CD4-positive, CD25-positive, alpha-beta regulatory T cell (primary cell): ENCODE measurements at places on chromosomes 16 and 17.
A peak's percentile ranks its signal among the peaks of the same experiment; 100 is the strongest.

DNA sequence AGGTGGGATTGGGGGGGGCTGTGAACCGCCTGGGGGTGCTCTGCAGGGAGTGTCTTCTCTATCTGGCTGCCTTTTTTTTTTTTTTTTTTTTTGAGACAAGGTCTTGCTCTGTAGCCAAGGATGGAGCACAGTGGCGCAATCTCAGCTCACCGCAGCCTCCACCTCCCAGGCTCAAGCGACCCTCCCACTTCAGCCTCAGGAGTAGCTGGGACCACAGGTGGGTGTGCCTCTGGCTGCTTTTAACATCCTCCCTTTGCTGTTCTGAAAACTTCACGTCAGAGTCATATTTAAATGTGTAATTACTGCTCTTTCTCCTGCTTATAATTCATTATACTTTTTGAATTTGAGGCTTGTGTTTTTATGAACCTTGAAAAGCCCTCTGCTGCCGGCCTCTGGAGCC, 78.4 kb downstream of the ZNF778 start:
- H3K4me1 ChIP-seq: peaks cover 24% of the 10 kb centered on the region
- H3K4me3 ChIP-seq: no peak overlapping the region
- H3K27ac ChIP-seq: peak overlapping the region; percentile 23

- no peak for DNase-seq
- H3K27ac ChIP-seq: no peak overlapping the region
- no peaks in the 10 kb centered on the region for H3K27me3 ChIP-seq
Measured at GRCh38 chr17:29573558-29573869, 5.0 kb downstream of the TP53I13 start.

DNA sequence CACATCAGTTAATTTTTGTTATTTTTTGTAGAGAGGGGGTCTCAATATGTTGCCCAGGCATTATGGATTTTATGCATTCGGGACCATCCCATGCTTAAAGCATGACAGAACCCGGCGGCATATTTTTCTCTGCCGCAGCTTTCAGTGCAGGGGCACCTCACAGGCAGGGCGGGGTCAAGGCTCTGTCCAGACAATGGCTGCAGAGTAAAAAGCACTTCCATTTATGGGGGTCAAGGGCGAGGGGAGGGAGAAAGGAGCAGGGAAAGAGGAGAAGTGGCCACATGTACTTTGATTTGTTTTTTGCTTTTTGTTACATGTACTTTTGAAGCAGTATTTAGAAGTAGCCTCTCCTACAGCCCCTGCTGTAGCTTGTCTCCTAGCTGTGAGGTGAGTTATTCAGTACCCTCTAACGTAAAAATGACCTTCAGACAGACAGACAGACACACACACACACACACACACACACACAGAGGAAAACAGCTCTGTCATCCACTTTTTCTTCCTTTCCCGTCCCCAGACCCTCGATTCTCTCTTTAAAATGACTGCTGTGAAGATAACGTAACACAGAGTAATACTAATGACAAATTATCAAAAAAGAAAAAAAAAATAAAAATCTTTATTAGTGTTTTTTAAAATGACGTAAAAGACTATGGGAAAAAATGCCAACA, 856 bp upstream of the SCPEP1 start:
- H3K4me3 ChIP-seq: peak overlapping the region; percentile 71
- no peaks in the 10 kb centered on the region for H3K36me3 ChIP-seq
- peaks cover 11% of the 10 kb centered on the region for H3K4me1 ChIP-seq
- no peak overlapping the region for H3K27ac ChIP-seq

GRCh38 chr17:20073055-20073979, 64.2 kb downstream of the SPECC1 start:
- no peaks in the 10 kb centered on the region for H3K36me3 ChIP-seq
- peaks cover 9% of the 10 kb centered on the region for H3K4me1 ChIP-seq
- DNase-seq: no peak
- H3K4me3 ChIP-seq: no peak overlapping the region
- H3K27me3 ChIP-seq: peaks cover 7% of the 10 kb centered on the region

DNA sequence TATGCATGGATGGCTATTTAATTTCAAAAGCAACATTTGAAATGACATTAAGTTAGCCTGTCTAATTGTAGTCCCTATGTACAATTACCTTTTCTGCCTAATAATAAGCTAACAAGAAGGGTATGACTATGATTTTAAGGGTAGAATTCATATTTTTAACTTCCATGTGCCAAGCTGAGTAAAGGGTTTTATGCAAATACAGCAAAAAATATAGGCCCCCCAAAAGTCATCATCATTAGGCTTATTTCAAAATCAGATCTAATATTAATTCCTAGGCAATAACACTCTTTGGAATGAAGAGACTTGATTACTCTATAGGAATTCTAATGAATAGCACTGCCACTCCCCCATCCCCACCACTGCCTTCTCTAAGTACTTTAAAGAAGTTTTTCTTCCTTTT, 155.9 kb upstream of the DYNLRB2 start:
- H3K36me3 ChIP-seq: no peaks in the 10 kb centered on the region
- H3K4me1 ChIP-seq: no peaks in the 10 kb centered on the region
- peaks cover 3% of the 10 kb centered on the region for H3K27me3 ChIP-seq
- no peak overlapping the region for H3K27ac ChIP-seq

GRCh38 chr17:58329035-58329809, 627 bp upstream of the TSPOAP1 start:
- peaks cover 10% of the 10 kb centered on the region for H3K36me3 ChIP-seq
- H3K4me1 ChIP-seq: peaks cover 75% of the 10 kb centered on the region
- H3K27ac ChIP-seq: peak overlapping the region; percentile 99
- H3K4me3 ChIP-seq: peak overlapping the region; percentile 99

DNA sequence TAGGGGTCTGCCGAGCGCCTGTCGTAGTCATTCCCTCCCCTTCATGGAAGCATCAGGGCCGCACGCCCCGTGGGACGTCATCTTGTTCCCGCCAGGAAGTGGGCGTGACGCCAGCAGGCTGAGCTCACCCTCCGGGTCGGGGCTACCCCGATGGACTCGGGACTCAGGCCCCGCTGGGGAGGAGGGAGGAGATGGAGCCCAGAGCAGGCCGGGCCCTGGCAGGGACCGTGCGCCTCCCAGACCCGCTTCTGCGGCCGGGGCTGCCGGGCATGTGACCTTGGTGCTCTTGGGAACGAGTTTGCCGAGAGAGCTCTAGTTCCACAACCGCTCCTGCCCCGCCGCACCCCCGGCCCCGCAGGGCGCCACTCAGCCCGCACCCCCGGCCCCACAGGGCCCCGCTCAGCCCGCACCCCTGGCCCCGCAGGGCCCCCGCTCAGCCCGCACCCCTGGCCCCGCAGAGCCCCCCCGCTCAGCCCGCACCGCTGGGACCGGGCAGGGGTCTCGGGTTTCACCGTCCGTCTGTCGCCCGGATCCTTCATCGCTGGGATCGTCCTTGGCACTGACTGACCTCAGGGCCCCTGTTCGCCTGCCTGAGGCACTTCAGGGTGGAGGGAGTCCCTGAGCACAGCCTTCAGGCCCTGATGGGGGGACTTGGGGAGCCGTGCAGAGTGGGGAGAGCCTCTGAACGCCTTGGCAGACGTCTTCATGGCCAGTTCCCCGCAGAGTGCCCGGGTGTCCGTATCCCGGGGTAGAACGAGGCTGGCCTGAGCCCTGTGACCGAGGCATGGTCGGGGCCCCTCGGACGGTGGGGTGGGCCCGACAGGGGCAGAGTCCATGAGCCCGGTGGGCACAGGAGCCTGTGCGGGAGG, 5.8 kb downstream of the CACNA1H start:
- H3K4me1 ChIP-seq: peaks cover 11% of the 10 kb centered on the region
- H3K27ac ChIP-seq: no peak overlapping the region
- no peak for DNase-seq
- H3K27me3 ChIP-seq: no peaks in the 10 kb centered on the region

- H3K4me3 ChIP-seq: no peak overlapping the region
- H3K36me3 ChIP-seq: no peaks in the 10 kb centered on the region
- H3K27me3 ChIP-seq: no peaks in the 10 kb centered on the region
- no peak overlapping the region for H3K27ac ChIP-seq
Measured at GRCh38 chr17:66275651-66276050, 26.8 kb upstream of the PRKCA start.

GRCh38 chr17:57370037-57370581, 113.8 kb downstream of the MSI2 start:
- no peaks in the 10 kb centered on the region for H3K36me3 ChIP-seq
- H3K4me1 ChIP-seq: no peaks in the 10 kb centered on the region
- no peak overlapping the region for H3K4me3 ChIP-seq
- no peaks in the 10 kb centered on the region for H3K27me3 ChIP-seq
- DNase-seq: no peak

GRCh38 chr17:68087851-68088250, 52.3 kb downstream of the KPNA2 start:
- H3K4me3 ChIP-seq: no peak overlapping the region
- H3K4me1 ChIP-seq: peaks cover 24% of the 10 kb centered on the region
